Hematopoietic multipotent progenitor cell treated with erythropoietin and hydrocortisone succinate and interleukin-3 and kit ligand, for 17 days (in vitro differentiated cells): ENCODE measurements at places on chromosomes 5 and 9.

DNA sequence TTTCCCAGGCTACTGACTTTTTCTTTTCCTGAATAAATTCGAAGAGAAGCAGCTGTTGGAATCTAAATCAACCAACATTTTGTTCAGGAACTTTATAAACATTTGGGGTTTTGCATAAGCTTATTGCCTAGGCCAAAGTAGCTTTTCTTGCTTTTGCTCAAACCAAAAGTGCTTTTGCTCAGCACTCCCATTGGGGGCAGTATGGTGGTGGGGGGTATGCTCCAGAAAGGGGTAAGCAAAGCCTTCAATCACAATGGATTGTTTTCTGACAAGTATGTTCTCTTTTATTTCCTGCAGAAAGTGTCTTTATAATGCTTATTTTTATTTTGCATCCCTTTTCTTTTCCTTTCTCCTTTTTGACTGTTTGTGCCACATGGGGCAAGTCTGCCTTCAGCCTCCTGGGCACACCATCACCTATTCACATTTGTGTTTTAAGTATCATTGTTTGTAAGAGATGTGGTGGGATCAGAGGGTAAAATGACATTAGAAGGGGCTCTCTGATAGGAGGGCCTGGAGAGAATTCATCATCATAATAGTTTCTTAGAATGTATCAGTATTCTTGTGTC lies 86.0 kb downstream of the PRDM6 start:
- DNase-seq: no peak

- DNase-seq: no peak
These were observed 15.9 kb upstream of the LTC4S start for GRCh38 chr5:179777909-179778308.

GRCh38 chr5:135709208-135709575 lies 125.3 kb upstream of the SLC25A48 start:
- no peak for DNase-seq

DNA sequence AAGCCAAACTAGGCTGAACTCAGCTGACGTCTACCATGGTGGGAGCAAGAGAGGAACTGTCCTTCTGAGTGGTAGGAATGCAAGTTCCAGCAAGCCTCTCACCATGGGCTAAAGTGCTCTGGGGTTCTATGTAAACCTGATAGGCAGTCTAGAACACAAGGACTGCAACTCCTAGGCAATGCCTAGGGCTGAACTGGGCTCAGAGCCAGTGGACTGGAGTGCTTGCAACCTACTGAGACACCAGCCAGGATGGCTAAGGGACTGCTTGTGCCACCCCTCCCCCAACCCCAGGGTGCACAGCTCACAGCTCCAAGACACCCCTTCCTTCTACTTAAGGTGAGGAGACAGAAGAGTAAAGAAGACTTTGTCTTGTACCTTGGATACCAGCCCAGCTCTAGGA lies 12.1 kb upstream of the RCL1 start:
- no peak for DNase-seq

- DNase-seq: no peak
These were observed 18.3 kb upstream of the CKMT2 start for GRCh38 chr5:81214848-81215247.

GRCh38 chr9:91071184-91071990 lies 269.8 kb downstream of the SYK start:
- no peak for DNase-seq

DNA sequence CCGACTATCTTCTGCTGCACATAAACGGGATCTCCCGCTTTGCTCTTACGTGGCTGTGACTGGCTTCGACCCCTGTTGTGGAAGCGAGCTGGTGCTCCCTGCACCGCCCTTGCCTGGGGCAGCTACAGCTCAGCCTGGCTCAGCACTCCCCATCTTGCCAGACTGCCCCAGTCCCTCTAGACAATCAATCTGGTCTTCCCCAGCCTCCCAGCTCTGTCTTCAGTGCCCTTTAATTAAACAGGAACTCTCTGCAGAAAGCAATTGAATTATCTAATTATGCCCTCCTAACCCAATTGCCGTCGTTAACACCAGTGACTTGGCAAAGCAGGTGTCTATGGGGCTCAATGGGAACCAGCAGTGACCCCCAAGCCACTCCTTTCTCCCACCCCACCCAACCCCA lies 18.9 kb upstream of the NTNG2 start:
- no peak for DNase-seq

DNA sequence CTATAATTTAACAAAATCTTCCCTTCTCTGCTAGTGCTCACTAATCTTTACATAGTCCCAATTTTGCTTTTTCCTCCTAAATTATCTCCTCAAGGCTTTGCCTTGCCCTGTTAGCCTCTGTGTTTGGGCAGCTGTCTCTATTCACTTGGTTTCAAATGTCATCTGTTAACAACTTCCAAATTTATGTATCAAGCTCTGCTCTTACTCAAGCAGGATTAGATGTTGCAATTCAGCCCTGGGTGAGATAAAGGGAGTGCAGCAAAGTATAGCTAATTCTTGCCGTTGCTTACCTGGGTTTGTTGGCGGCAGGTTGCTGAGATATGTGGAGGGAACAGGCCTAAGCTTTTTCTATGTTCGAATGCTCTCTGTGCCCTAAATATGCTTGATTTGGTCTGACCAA lies 483.8 kb downstream of the DMAC1 start:
- DNase-seq: no peak

DNA sequence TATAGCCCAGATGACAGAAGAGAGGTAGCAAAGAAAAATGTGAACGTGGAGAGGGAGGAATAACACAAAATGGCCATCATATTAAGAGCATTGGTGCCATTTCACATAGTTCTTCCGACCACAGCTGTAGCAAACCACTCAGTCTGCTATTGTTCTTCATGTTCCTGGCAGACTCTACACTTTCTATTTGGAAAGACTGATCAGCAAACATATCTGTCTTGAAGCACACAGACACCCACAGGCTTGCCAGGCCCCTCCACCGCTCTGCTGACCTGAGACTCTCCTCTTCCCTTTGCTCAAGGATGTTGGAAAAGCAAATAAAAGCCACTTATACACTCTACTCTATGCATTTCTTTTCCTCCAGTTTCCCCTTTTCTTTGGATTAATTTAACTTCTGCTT lies 298.0 kb downstream of the FBXL7 start:
- no peak for DNase-seq

- DNase-seq: no peak
These were observed 27.6 kb upstream of the SPATA31E1 start for GRCh38 chr9:87855061-87855460.

- DNase-seq: no peak
These were observed 19.4 kb upstream of the DCP2 start for GRCh38 chr5:112957036-112957808.

DNA sequence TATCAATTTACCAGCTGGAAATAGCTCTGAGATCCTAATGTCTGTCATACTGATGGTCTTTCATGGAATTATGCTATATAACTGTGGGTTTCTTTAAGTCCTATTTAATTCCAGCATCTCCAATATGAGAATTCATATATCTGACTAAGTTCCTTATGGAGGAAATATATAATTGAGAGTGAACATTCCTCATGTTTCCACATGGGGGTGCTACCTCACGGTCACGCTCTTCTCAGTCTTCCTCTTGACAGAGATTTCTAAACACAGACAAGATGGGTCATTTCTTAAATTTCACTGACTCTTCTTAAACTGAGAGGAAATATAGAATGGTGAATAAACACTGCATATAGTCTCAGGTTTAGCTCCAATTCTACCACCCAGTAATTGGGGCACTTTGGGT lies 212.1 kb downstream of the SLF1 start:
- no peak for DNase-seq

- no peak for DNase-seq
These were observed 149.3 kb downstream of the NTRK2 start for GRCh38 chr9:84818791-84819190.

DNA sequence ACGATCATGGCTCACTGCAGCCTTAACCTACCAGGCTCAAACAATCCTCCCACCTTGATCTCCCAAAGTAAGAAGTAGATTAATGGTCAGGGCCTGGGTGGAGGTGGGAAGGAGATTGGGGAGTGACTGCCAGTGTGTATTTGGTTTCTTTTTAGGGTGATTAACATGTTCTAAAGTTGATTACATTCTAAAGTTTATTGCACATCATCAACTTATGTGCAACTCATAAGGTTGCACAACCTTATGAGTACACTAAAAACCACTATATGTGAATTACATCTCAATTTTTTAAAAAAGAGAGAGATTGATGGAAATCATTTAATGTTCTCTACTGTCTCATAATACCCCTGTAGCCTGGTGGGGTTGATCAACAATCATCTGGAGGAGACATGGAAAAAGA lies 218.1 kb downstream of the AOPEP start:
- no peak for DNase-seq

DNA sequence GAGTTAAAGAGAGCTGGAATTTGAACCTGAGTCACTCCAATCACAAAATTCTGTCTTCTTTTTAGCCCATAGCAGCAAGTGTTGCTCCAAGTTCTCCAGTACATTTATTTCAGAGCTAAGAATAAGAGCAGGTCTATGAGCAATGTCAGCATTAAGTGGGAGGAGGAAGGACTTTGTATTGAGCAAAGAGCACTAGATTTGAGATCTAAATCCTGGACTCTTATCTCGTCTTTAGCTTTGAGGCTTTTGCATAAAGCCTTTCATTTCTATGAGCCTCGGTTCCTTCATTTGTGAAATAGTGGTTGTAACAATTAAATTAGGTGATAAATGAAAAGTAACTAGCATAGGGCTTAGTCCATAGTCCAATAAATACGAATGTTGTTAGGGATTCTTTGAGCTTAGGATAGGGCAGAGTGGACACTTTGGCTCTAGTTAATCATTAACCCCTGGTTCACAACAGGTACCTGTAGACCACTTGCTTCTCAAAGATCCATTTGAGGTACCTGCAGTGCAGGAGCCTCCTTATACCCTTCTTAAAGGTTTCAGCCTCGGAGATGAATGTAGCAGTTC lies 464.1 kb upstream of the KLF4 start:
- no peak for DNase-seq

DNA sequence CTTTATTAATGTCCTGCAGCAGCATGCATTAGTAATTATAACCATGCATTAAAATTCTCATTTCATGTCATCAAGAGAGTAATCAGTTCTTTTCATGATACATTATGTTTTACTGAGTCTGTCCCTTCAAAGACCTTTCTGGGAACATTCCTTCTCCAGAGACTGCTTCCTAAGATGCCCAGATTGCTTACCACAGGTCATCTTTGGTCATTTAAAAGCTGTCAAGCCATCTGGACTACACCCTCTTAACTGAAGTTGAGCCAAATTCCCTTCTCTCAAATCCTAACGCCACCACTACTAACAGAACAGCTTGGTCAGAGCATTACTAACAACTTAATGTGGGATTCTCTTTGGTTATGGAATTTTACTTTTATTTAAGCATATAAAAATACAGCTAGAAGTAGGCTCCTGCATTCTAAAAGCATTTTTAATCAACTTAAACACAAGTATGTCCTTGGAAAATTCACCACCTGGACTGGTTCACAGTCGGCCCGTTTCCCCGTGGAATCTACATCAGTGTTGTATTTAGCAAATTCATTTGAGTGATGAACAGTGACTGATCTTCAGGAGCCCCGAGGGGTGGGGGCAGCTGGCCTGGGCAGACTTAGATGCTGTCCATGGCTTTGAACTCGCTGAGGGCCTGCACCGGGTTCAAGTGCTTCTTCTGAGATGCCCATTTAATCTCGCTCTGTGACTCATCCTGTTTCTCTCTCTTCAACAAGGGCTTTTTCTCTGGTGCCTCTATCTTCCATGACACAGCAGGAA lies 92.8 kb upstream of the CCDC112 start:
- no peak for DNase-seq

GRCh38 chr9:124441291-124441690 lies 9.0 kb upstream of the ADGRD2 start:
- no peak for DNase-seq

GRCh38 chr9:121353241-121354061 lies 16.6 kb downstream of the STOM start:
- DNase-seq: peak; percentile 66

- DNase-seq: no peak
These were observed 260.7 kb downstream of the SYK start for GRCh38 chr9:91062281-91062680.

GRCh38 chr9:14908295-14909180 lies 1.7 kb downstream of the FREM1 start:
- DNase-seq: no peak

DNA sequence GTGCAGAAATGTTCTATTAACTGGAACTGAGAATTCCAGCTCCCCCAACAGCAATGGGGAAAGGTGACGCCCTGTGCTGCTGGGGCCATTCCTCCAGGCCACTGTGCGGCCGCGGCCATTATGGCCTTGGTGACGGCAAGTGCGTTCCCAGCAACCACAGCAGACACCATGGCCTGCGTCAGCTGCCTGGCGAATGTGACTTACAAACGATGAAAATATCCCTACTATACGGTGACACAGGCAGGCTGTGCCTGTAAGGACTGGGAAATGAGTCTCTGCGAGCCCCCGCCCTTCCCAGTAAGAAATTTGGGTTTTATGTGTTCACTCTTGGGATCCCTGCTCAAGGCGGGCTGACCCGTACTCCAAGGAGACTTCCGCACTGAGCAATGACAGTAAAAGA lies 20.6 kb downstream of the CLPTM1L start:
- DNase-seq: no peak

- no peak for DNase-seq
These were observed 60.4 kb downstream of the DOCK2 start for GRCh38 chr5:169697511-169697890.

DNA sequence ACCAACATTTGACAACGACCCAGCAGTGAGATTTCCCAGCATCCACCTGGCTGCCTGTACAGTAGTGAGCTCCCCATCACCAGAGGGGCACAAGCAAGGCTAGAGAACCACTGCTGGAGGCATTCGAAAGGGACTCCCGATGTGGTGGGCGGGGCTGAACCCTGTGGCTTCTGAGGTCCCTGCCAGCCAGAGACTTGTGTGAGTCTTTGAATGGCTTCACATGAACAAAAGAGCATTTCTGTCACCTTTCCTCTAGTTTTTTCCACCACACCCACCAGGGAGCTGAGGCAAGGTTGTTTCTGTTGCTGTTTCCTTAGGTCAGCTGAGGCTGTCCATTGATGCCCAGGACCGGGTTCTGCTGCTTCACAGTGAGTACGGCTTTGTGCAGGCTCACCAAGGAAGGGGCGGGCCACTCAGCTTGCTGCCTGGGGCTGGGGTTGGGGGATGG lies 15.7 kb downstream of the RGS3 start:
- DNase-seq: no peak

GRCh38 chr9:68953771-68954170 lies 60.1 kb downstream of the PRKACG start:
- DNase-seq: no peak

- DNase-seq: no peak
These were observed 237.0 kb downstream of the KIF4B start for GRCh38 chr5:155250596-155250995.
